Ovary (tissue), 10 donors: ENCODE measurements at places on chromosomes 1 and 21.

- no peak for DNase-seq
Measured at GRCh38 chr1:152169366-152170025, 10.5 kb upstream of the RPTN start.

- no peak for DNase-seq
Measured at GRCh38 chr1:56397811-56398231, 181.5 kb downstream of the PLPP3 start.

- DNase-seq, result no peak
Measured at GRCh38 chr21:19914028-19914427, 1084.2 kb upstream of the NCAM2 start.

- no peak for DNase-seq
Measured at GRCh38 chr1:172955161-172955815, 95.5 kb downstream of the TNFSF18 start.

DNA sequence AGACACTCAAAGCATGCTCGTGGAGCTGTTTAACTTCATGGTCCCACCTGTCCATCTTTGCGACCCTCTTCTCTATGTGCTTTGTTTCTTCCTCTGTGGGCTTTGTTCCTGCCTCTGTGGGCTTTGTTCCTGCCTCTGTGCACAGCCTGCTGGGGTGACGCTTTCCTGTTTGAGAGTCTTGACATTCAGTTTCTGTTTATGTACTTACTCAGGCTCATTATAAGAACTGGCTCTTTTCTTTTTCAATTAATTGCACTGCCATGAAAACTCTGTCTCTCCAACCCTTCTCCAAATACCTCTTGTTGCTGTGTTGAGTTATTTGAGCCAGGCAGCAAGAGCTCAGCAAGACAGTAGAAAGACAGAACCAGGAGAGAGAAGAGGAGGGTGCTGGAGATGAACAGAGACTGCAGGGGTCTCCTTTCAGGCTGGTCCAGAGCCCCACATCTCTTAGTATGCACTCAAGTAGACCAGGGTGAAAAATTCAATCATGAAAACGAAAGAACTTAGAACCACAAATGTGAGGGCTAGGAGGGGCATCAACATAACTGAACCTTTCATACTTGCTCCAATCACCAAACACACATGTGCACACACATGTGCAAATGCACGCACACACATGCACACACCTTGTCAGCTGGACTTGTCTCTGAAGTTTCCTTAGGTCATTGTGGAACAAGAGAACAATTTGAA lies 88.3 kb upstream of the SGIP1 start:
- DNase-seq, result no peak

GRCh38 chr1:164635059-164635802 lies 76.2 kb downstream of the PBX1 start:
- no peak for DNase-seq

- DNase-seq, result no peak
Measured at GRCh38 chr1:81437649-81438048, 363.1 kb upstream of the ADGRL2 start.

DNA sequence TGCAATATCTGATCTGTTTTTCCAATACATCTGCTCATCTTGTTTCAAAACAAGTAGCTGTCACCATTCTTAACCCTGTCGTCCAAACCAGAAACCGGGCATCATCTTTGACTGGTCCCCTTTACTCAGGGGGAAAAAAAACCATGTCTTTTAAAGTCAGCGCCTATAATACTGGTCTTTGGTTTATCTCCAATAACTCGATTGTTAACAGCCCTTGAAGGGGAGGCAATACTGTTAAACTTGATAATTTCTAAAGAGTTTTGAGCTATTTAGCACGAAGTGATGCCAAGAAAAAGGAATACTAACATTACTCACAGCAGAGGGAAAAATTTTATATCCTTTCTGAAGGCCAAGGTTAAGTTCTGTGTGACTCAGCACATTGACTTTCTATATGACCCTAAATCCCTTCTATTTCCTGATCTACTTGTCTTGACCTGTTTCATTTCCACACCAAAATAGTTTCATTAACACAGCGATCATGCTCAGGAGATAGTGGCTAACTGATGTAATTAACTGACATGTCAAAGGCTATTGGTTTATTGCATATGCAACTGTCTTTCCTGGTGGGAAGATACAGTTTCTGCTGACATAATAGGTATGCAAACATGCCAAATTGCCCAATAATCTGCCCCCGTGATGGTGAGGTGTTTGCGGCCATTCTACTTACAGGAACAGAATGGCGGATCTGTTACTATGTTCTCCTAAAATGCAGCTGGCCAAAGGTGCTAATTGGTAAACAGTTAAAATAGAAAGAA lies 59.1 kb downstream of the NFIA start:
- no peak for DNase-seq

GRCh38 chr1:204434116-204434755 lies 22.6 kb upstream of the PPP1R15B start:
- no peak for DNase-seq

DNA sequence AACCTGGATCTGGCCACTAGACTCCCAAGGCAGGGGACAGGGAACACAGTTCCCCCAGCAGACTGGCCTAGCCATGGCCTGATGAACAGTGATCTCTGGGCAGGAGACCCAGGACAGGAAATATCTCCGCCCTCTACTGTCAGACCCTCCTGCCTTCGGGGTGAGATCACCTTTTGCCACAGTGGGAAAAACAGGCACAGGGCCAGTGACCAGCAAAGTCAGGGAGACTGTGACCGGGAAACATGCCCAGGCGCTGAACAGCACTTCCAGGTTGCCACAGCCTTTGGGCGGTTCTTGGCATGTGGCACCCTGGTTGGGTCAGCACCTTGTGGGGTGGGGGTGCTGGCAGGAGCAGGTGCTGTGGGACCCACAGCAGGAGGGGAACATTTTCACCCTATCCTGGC lies 8.9 kb upstream of the ZNF669 start:
- no peak for DNase-seq

DNA sequence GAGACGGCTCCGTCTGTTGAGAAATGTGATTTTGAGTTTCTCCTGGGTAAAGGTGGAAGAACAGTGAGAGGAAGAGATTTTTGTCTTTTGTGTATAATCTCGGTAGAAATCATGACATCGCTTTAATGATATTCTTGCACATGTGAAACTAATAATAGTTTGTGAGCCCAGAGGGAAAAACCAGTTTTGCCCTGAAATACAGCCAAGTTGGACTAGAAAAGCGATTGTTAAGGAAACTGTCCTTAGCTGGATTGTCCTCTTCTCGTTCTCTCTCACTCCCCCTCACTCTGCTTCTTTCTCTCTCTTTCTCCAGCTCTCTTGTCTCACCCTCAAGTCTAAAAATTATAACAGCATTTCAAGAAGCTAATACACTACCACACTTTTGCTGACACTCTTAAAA lies 17.1 kb downstream of the KCNJ6 start:
- no peak for DNase-seq

- no peak for DNase-seq
Measured at GRCh38 chr1:34408011-34408410, 231.3 kb downstream of the C1orf94 start.

DNA sequence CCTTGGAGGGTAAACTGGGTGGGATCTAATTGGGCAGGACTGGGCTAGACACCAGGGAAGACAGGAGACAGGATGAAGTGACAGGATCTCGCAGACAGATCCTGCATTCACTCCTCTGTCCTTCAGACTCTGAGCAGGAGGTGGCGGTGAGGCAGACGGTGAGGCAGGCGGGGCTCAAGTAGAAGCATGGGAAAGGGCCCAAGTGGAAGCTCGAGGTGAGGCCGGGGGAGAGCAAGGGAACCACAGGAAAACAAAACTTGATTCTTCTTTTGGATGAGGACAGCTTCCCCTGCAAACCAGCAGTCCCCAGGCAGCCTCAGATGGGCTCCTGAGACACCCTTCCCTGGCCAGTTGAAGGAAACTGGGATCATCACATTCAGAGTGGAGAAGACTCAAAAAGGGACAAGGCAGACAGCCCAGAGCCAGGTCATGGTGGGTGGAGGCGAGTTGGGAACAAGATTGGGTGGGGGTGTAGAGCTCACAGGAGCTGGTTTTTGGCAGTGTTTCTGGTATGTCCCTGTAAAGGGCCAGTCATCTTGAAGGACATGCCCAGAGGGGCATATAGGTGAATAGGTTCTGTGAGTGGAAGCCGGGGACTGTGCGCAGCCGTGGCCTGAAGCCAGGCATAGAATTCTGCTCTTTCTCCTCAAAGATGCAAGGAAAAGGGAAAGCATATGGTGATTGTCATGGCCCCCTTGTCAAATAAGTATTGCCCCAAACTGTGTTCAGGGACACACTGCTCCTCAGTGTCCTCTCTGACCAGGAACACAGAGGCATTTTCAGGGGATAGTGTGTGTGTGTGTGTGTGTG lies 18.0 kb downstream of the INKA2 start:
- no peak for DNase-seq

DNA sequence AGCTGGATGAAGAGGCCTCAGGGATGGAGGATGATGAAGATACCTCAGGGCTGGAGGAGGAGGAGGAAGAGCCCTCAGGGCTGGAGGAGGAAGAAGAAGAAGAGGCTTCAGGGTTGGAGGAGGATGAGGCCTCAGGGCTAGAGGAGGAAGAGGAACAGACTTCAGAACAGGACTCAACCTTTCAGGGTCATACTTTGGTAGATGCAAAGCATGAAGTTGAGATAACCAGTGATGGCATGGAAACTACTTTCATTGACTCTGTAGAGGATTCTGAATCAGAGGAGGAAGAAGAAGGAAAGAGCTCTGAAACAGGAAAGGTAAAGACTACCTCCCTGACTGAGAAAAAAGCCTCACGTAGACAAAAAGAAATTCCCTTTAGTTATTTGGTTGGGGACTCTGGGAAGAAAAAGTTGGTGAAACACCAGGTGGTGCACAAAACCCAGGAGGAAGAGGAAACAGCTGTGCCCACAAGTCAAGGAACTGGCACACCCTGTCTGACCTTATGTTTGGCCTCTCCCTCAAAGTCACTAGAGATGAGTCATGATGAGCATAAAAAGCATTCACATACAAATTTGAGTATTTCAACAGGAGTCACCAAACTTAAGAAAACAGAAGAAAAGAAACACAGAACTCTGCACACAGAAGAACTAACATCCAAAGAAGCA lies 15.4 kb downstream of the L1TD1 start:
- no peak for DNase-seq
